Urothelium cell line (cell line): ENCODE measurements at places on chromosomes 13 and 19.

GRCh38 chr19:10719466-10719961 lies 1.6 kb downstream of the DNM2 start:
- DNase-seq, result no peak

GRCh38 chr13:60758637-60759036 lies 361.6 kb downstream of the TDRD3 start:
- DNase-seq, result no peak

DNA sequence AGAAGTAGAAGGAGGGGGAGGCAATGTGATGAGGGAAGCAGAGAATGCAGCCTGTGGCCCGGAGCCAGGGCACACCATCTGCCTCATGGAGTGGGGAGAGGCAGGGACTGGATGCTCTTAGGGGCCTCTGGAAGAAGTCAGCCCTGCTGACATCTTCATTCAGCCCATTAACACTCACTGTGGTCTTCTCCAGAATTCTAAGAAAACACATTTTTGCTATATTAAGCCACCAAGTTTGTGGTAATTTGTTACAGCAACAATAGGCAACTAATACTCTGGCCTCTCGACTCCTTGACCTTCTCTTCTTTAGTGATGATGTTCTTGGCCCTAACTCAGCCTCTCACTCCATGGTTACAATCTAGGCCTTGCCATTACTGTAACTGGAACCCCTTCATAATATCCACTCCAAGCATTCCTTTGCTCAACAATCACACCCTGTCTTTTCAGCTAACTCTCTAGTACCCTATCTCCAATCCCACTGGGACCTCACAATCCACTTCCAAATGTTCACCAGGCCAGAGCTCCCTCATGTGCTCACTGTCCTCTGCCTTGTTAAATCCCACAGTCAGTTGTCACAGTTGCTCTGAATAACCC lies 98.5 kb downstream of the MIPEP start:
- DNase-seq, result no peak

GRCh38 chr13:113882716-113883115 lies 18.8 kb upstream of the GAS6 start:
- no peak for DNase-seq

DNA sequence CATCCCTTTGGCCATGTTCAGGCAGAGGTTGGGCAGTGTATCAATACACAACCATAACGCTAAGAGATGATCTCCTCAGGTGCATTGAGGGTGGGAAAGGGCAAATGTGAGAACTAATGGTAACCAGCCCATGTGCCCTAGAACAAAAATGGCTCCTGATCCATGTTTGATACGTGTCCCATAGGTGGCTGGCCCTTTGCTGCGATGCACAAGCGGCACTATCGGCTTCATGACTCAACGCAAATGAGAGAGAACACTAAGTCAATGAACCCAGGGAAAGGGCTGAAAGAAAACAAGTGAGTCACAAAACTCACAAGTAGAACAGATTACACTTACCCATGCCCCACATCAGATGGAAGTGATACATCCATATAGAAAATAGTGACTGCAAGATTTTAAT lies 201.7 kb downstream of the ABCC4 start:
- DNase-seq, result no peak

- DNase-seq, result peak; percentile 50
Observed at GRCh38 chr13:32829676-32830335, 186.4 kb upstream of the KL start.

DNA sequence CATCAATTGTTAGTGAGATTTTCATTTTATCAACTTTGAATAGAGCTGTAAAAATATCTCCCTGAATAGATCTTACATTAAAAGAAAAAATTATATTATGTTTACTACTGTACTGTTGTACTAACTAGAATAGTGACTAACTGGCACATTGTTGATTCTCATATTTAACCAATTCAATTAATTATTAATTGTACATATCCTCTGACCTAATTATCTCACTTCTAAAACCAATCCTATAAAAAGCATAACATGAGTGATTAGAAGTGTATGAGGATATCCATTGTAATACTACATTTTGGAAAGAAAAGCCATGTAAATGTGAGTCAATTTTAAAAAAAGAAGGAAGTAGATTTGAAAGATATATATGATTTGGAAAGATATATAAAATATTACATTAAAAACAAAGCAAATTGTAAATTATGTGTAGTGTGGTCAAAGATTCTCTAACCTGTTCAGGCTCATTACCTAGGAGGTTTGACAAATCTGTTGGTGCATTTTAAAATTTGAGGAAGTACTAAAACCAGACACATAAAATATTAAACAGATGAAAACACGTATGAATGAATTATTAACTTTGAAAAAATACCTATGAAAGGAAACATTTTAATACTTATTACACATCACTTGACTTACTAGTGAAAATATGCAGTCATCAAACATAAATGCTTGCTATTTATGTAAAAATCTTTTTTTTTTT lies 829.8 kb upstream of the SLC10A2 start:
- DNase-seq, result no peak

DNA sequence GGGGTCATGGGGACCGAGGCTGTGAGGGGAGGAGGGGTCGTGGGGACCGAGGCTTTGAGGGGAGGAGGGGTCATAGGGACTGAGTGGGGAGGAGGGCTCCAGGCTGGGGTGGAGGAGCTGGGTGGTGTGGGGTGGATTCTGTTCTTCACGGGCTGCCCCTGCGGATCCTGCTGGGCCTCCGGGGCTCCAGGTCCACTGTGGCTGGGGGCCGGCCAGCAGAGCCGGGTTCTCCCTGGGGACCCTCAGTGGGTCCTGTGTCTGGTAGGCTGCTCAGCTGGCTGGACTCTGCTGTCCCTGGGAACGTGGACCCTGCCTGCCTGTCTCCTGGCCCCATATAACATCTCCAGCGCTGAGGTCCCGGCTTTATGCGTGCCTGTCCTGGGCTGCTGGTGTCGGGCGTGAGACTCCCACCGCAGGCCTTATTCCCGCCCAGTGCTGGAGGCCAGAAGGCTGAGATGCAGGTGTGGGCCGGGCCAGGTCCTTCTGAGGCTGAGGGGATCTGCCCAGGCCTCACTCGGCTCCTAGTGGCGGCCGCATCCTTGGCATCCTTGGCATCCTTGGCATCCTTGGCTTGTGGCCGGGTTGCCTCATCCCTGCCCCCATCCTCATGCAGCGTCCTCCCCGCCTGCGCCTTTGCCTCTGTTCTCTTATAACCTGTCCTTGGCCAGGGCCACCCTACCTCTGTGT lies 19.8 kb upstream of the GNA15 start:
- peak; percentile 77 for DNase-seq

GRCh38 chr13:109180905-109181425 lies 551.6 kb downstream of the MYO16 start:
- DNase-seq, result peak; percentile 37

- DNase-seq, result no peak
Observed at GRCh38 chr19:31346184-31347059, 2.8 kb downstream of the TSHZ3 start.

DNA sequence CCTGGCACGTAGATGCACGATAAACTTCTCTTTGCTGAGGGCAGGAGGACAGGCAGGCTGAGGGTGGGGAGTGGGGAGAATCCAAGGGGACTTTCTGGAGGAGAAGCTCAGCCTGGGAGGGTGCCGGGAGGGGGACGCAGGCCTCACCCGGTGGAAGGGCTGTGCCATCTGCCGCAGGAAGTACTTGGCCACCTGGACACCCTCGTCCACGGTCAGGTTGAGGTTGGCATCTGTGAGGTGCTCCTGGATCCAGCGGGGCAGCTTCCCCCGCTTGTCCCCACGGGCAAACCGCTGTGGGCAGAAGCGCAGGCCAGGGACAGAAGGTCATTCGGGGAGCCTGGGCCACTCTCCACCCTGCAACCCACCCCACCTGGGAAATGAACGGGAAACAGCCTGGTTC lies 11.5 kb downstream of the KLC3 start:
- DNase-seq, result no peak

DNA sequence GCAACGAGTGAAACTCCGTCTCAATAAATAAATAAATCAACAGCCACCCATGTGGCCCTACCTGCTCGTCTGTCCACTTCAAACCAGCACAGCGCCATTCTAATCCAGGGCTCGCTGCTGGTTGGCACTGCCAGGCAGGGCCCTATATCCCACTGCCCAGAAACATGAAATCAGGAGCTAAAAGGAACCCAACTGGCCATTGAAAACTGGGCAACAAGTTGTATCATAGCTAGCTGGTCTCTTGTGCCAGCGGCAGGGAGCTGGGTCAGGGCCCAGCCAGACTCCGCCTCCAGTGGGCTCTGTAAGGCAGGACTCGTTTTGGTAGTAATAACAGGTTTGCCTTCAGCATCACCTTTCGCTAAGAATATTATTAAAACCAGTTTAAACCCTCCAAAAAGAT lies 39.3 kb downstream of the GGACT start:
- DNase-seq, result no peak

GRCh38 chr19:55146078-55146704 lies 2.8 kb downstream of the TNNT1 start:
- peak; percentile 87 for DNase-seq

DNA sequence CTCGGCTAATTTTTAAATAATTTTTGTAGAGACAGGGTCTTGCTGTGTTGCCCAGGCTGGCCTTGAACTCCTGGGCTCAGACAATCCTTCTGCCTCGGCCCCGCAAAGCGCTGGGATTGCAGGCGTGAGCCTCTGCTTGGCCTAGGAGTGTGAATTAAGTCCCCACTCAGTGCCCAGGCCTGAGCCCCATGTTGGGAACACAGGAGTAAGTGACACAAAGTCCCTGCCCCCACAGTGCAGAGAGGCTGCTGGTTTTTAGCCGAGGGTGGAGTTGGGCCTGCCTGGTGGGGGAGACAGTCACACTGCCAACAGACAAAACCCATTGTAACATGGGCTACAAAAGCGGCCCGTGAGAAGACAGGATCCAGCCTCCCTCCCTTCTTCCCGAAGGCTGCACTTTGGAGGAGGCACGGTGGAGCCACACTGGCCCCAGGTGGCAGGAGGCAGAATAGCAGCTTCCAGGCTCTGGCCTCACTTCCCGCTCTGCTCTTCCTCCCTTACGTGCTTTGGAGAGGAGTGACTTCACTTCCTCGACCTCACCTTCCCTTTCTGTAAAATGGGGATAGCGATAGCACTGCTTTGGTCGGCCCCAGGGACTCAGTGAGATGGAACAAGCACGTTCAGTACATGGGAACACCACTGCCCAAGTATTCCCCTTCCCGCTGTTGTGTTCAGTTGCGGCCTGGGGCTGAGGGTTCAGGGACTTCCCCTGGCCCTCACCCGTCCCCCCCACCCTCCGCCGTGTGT lies 15.2 kb upstream of the EHD2 start:
- peak; percentile 83 for DNase-seq

GRCh38 chr13:77397636-77398035 lies 70.7 kb upstream of the MYCBP2 start:
- DNase-seq, result no peak

GRCh38 chr13:38630780-38631179 lies 56.1 kb upstream of the FREM2 start:
- no peak for DNase-seq

GRCh38 chr19:48512504-48513288 lies 1.1 kb upstream of the LMTK3 start:
- DNase-seq, result no peak

- no peak for DNase-seq
Observed at GRCh38 chr13:66558506-66558905, 671.6 kb downstream of the PCDH9 start.

DNA sequence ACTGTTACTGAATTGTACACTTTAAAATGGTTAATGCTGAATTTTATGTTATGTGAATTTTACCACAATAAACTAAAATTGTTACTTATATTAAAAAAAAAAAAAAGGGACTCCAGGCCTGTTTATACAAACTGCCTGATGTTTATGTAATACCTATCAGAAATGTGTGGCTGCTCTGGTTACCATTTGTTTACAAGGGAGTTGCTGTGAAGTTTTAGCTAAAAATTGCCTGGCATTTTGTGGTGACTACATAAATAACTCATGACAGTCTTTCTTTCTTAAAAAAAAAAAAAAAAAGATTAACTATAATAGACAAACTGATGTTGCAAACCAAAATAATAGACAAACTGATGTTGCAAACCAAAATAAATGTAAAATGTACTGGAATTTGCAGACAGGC lies 71.8 kb downstream of the CDADC1 start:
- DNase-seq, result no peak

DNA sequence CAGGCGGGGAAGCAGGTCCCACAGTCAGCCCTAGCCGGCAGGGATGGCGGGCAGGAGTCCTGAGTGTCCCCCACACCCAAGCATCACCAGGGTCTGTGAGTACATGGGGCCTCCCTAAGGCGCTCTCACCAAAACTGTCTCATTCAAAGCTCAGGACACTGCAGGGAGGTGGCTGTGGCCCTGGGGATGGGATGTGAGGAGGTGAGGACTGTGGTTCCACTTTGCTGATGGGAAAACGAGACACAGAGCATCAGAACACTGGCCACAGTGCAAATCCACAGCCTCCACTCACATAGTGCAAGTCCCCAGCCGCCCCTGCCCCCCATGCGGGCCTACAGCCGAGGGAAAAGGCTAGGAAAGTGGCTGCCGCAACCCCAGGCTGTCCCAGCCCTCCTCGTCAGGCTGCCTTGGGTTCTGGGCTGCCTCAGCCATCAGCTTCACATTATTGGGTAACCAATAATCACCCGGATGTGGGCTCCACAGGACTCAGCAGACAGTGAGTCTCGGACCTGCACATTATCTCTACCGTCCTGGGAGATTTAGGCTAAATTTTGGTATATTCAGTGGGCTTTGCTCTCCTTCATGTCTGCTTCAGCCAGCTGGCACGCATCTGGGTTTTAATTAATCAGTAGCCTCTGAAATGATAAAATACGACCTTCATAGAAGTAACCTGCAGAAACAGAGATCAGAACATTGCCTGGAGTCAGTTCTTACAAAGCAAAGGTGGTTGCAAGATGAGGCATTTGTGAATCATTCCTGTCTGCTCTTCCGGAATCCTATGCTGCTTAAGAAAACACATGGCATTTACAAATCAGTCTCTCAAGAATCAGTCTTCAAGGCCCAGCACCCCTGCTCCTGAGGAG lies 77.0 kb downstream of the SOX1 start:
- DNase-seq, result no peak

- DNase-seq, result peak; percentile 93
Observed at GRCh38 chr19:27971071-27971470, 1241.9 kb downstream of the UQCRFS1 start.

DNA sequence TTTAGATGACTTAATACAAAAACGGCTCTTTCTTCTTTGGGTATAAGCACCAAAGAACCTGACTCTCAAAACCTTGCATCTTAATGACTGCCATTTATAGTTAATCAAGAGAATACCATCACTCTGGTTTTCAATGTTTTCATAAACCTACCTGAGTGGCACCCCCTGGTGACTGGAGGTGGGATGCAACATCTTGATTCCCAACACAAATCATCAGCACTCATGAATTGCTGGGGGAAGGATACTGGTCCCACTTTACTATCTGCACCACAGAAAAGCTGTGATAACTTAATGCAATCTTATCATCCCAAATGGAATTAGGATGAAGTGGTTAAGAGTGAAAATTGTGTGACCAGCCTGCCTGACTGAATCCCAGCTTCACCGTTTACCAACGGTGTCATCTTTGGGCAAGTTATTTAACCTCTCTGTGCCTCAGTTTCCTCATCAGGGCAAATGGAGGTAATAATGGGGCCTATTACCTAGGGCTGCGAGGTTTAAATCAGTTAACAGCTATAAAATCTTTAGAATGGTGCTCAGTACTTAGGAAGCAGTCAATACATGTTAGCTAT lies 366.4 kb downstream of the KLF12 start:
- no peak for DNase-seq
